Activated T-cell treated with anti-CD3 and anti-CD28 coated beads, Interleukin-2, amount 50 U/mL, for 72 hours (primary cell): ENCODE measurements at places on chromosomes 2 and 18.

GRCh38 chr2:86037141-86037794, 68.4 kb downstream of the POLR1A start:
- peak; percentile 71 for DNase-seq
- peak overlapping the region; percentile 85 for H3K4me3 ChIP-seq
- H3K27ac ChIP-seq, result peak overlapping the region; percentile 97
- no peaks in the 10 kb centered on the region for H3K27me3 ChIP-seq
- H3K36me3 ChIP-seq, result peaks cover 18% of the 10 kb centered on the region

DNA sequence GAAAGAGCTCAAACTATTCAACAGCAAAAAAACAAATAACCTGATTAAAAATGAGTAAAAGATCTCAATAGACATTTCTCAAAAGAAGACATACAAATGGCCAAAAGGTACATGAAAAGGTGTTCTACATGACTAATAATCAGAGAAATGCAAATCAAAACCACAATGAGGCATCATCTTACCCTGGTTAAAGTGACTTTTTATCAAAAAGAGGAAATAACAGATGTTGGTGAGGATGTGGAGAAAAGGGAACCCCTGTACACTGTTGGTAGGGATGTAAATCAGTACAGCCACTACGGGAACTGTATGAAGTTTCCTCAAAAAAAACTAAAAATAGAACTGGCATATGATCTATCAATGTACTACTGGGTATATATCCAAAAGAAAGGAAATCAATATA, 39.8 kb upstream of the TMEM163 start:
- no peaks in the 10 kb centered on the region for H3K4me1 ChIP-seq
- no peak overlapping the region for H3K4me3 ChIP-seq
- no peak overlapping the region for H3K27ac ChIP-seq
- H3K27me3 ChIP-seq, result peaks cover 22% of the 10 kb centered on the region

DNA sequence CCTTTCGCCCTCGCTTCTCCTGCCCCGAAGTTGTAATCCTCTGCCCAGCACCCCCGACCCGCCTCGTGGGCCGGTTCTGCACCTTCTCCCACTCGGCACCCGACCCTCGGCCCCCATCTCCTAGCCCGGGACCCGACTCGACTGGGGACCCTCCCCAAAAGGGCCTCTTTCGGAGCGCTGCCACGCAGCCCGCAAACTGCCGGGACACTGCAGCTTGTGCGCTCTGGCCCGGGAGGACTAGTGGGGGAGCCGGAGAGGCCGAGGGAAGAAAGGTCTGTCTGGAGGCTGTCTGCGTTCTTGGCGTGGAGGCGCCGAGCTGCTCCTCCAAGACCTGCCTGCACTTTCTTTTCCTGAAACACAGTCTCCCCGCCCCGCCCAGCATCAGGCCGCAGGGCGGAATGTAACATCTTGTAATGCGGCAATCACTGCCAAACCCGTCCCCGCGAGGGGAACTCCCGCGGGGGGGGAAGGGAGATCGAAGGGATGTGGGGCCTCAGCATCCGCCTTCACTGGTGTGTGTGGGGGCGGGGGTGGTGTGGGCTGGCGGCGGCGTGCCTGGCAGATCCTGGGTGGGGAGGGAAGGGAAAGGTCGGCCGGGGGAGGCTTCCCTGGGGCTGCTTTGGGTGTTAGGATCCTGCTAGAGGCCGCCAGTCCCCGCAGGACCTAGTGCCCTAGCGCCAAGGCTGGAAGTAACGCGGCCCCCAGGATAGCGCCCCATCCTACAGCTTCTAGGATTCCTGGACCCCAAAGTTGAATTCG, 7.4 kb downstream of the DLX2 start:
- H3K36me3 ChIP-seq, result peaks cover 3% of the 10 kb centered on the region
- no peak overlapping the region for H3K27ac ChIP-seq
- peak; percentile 70 for DNase-seq
- H3K4me3 ChIP-seq, result peak overlapping the region; percentile 85
- peaks cover 75% of the 10 kb centered on the region for H3K27me3 ChIP-seq
- peaks cover 56% of the 10 kb centered on the region for H3K4me1 ChIP-seq

- no peaks in the 10 kb centered on the region for H3K36me3 ChIP-seq
- H3K27me3 ChIP-seq, result peaks cover 38% of the 10 kb centered on the region
- H3K4me1 ChIP-seq, result no peaks in the 10 kb centered on the region
- H3K27ac ChIP-seq, result no peak overlapping the region
- peak overlapping the region; percentile 39 for H3K4me3 ChIP-seq
Observed at GRCh38 chr18:74171910-74172606, 23.7 kb downstream of the TIMM21 start.

DNA sequence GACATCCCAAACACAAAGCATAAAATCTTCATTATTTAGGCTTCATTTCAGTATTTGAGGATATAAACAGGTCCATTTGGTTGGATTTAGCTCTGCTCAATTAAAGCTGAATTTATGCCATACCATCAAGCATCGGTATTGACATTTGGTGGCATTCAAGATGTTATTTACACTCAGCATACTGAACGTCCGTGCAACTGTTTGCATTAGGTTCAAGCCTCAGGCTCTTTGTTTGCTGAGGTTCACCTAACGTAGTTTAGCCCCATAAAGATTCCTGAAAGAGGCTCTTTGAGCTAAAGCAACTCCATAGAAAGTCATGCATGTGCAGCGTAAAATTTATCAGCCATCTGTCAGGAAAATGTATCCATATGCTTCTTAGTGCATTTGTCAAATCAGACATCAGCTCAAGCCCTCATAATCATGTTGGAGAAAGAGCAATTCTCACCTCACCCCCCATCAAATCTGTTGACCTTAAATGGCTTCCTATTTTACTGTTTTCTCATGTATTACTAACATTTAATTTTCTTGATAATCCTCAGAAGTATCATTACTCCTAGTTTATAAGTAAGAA, 366.9 kb downstream of the EPHA4 start:
- no peaks in the 10 kb centered on the region for H3K4me1 ChIP-seq
- no peak overlapping the region for H3K27ac ChIP-seq
- no peak for DNase-seq

DNA sequence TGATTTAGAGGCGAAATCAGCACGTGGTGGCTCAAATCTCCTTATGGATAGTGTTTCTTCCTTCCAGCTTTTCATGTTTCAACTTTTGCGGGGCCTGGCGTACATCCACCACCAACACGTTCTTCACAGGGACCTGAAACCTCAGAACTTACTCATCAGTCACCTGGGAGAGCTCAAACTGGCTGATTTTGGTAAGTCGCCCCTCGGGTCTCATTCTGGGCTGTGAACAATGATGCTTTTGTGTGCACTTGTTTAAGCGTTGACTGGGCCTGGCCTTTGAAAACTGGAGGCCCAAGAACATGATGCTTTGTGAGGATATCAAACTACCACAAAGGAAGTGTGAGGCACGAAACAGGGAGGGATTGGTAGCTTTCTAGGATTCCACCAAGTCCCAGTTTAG, 27.4 kb downstream of the CDK15 start:
- peaks cover 9% of the 10 kb centered on the region for H3K27me3 ChIP-seq
- H3K36me3 ChIP-seq, result no peaks in the 10 kb centered on the region
- H3K4me3 ChIP-seq, result no peak overlapping the region
- no peak for DNase-seq
- H3K27ac ChIP-seq, result no peak overlapping the region

DNA sequence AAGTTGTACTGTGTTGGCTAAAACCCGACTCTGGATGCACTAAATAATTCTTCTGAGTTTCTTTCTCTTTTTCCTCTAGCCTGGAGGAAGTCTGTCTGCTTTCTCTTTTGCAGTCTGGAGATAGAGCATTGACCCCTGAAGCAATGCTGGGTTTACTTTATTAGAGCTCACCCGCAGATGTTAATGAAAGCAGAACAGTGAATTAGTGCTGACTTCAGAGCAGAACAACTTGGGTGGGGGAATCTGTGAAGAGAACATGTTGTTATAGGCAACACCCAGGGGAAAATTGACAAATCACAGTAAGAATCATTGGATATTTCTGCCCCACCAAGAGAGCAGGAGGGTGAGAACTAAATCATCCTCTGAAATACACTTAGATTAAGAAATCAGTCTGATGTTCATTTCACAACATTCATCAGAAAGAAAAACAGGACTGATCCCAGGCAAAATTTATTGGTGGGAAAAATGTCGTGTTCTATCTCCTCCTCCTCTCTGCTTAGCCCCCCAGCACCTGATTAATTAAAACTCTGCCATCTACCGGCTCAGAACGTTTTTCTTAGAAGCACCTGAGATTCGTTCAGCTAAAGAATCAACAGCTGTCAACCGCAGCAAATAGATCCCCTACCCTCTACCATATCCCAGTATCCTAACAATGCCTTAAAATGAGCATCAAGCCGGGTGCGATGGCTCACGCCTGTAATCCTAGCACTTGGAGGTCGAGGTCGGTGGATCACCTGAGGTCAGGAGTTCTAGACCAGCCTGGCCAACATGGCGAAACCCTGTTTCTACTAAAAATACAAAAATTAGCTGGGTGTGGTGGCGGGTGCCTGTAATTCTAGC, 165.1 kb downstream of the FMNL2 start:
- no peak for DNase-seq
- no peak overlapping the region for H3K4me3 ChIP-seq
- no peaks in the 10 kb centered on the region for H3K36me3 ChIP-seq

GRCh38 chr2:179910735-179911113, 49.3 kb upstream of the ZNF385B start:
- no peaks in the 10 kb centered on the region for H3K36me3 ChIP-seq
- H3K27ac ChIP-seq, result no peak overlapping the region
- DNase-seq, result no peak
- no peaks in the 10 kb centered on the region for H3K4me1 ChIP-seq
- H3K27me3 ChIP-seq, result peaks cover 11% of the 10 kb centered on the region
